Peyer's patch (tissue), 4 donors: ENCODE measurements at places on chromosomes 1 and 21. TPM values are rescaled to one million over a fixed set of nuclear protein-coding genes. Genes with fewer than 3 reads are reported as not detected.

Gene COL9A2
- 2.1 TPM for total RNA-seq

Gene ZNF648
- total RNA-seq, result not detected

DNA sequence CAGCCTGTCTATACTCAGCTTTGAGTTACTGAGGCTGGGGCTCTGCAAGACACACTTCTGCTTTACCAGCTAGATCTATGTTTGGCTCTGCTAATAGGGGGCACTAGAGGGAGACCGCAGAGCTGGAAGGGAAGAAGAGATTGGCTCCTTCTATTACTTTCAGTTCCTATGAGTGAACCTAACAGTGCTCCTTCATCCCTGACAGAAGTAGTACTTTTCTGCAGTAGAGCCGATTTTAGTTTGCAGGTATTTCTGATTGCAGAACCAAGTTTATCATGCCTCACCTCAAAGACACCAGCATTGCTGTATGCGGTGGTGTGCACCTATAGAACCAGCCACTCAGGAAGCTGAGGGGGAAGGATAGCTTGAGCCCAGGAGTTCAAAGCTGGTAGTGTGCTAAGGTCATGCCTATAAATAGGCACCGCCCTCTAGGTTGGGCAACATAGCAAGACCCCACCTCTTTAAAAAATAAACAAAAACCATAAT is 5.7 kb upstream of the ZDHHC18 start:
- no peak overlapping the region for H3K4me3 ChIP-seq
- H3K27ac ChIP-seq, result no peak overlapping the region
- H3K4me1 ChIP-seq, result no peaks in the 10 kb centered on the region
- peak; percentile 57 for DNase-seq
- H3K36me3 ChIP-seq, result no peaks in the 10 kb centered on the region

DNA sequence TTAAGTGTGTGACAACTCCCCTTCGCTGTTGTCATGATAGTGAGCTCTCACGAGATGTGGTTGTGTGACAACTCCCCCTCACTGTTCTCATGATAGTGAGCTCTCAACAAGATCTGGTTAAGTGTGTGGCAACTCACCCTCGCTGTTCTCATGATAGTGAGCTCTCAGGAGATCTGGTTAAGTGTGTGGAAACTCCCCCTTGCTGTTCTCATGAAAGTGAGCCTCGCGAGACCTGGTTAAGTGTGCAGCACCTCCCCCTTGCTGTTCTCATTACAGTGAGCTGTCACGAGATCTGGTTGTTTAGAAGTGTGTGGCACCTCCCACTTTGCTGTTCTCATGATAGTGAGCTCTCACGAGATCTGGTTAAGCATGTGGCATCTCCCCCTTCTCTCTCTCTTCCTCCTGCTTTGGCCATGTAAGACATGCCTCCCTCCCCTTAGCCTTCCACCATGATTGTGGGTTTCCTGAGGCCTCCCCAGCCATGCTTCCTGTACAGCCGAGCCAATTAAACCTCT is 25.1 kb upstream of the LSS start:
- H3K4me1 ChIP-seq, result no peaks in the 10 kb centered on the region
- no peak overlapping the region for H3K4me3 ChIP-seq
- peaks cover 92% of the 10 kb centered on the region for H3K36me3 ChIP-seq
- H3K27me3 ChIP-seq, result no peaks in the 10 kb centered on the region
- no peak for DNase-seq

DNA sequence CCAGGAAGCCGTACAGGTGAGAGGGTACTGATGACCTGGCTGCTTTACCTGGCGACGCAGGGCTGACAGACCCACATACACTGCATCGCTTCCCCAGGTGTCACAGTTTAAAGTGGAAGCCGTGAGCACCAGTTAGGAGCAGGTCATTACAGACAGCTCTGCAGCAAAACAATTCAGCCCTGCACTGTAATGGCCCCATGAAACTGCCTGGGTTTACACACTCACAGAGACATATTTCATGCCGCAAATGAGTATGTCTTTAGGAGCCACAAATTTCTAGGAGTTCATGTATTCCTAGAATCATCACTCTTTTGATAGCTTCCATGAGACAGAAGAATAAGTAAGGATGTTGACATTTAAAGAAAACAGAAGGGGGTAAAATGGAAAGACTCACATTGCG is 723.1 kb downstream of the MATN1 start:
- no peak for DNase-seq
- no peaks in the 10 kb centered on the region for H3K27me3 ChIP-seq
